ENCODE measurements at places on chromosomes 5 and 9. TPM values are rescaled to one million over a fixed set of nuclear protein-coding genes. Genes with fewer than 3 reads are reported as not detected.

Gene C9
- total RNA-seq: not detected

Gene POU5F2
- total RNA-seq: 0.02 TPM

Gene PCDHGA2
- 0.40 TPM for total RNA-seq

Gene FAT2
- 0.01 TPM for total RNA-seq

Gene IL9
- total RNA-seq: not detected

Gene PCA3
- total RNA-seq: not detected

Gene AK1
- total RNA-seq: 75.3 TPM

Gene LHX3
- total RNA-seq: 0.08 TPM

Gene ADRA1B
- 23.0 TPM for total RNA-seq

Gene PCAT7
- 0.62 TPM for total RNA-seq

Gene SH3GL2
- 0.07 TPM for total RNA-seq

Gene SLC34A1
- total RNA-seq: not detected

Gene TIMD4
- 0.85 TPM for total RNA-seq

Gene SPINK4
- total RNA-seq: not detected

Gene BTNL8
- not detected for total RNA-seq

Gene PHPT1
- total RNA-seq: 291 TPM

Gene PAPPA
- total RNA-seq: 29.1 TPM

Gene PFN3
- total RNA-seq: not detected

Gene TAF11L4
- not detected for total RNA-seq

Gene SAXO1
- not detected for total RNA-seq

Gene ADGRD2
- 0.03 TPM for total RNA-seq

Measured in A549 treated with AZD2906 at 1 μM for 4 hours (cell line).